ENCODE measurements at places on chromosomes 3 and 15.

- H3K27ac ChIP-seq = no peak overlapping the region
- no peaks in the 10 kb centered on the region for H3K4me1 ChIP-seq
- peaks cover 45% of the 10 kb centered on the region for H3K36me3 ChIP-seq
- H3K4me3 ChIP-seq = no peak overlapping the region
- DNase-seq = no peak
Measured at GRCh38 chr3:124633524-124633923, 96.7 kb upstream of the UMPS start.

- no peak overlapping the region for H3K4me3 ChIP-seq
- H3K4me1 ChIP-seq = peaks cover 3% of the 10 kb centered on the region
- DNase-seq = peak; percentile 46
- no peak overlapping the region for H3K27ac ChIP-seq
- no peaks in the 10 kb centered on the region for H3K36me3 ChIP-seq
Measured at GRCh38 chr3:133938770-133939462, 43.2 kb upstream of the RAB6B start.

DNA sequence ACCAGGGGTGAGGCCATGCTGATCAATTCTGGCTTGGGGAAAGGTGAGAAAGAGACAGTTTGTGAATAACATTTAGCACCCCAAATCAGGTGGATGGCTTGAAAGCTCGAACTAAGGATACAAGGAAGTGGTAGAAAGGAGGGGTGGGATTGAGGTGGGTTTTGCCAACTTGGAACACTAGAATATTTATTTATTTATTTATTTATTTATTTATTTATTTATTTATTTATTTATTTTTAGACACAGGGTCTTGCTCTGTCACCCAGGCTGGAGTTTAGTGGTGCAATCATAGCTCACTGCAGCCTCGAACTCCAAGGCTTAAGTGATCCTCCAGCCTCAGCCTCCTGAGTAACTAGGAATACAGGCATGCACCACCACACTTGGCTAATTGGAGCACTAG, 31.0 kb upstream of the THSD4 start:
- no peak for DNase-seq
- H3K4me3 ChIP-seq = no peak overlapping the region
- no peaks in the 10 kb centered on the region for H3K27me3 ChIP-seq
- H3K4me1 ChIP-seq = peaks cover 37% of the 10 kb centered on the region
- no peaks in the 10 kb centered on the region for H3K36me3 ChIP-seq

DNA sequence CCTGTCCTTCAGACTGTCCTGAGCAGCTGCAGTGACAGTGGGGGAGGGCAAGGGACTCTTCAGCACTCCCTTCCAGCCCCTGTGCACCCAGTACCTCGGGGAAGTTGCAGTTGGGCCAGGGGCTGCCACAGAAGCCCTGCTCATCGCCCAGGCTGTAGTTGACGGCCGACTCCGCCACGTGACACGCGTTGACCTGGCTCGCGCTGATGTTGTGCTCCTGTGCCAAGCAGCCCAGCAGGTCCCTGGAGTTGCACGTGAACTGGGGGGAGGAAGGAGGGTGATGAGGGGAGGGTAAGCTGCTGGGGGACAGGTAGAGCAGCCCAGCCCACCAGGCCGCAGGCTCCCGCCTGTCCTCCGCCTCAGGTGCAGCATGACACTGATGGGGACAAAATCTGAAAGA, 101.2 kb downstream of the SEC22A start:
- H3K27ac ChIP-seq = no peak overlapping the region
- no peaks in the 10 kb centered on the region for H3K4me1 ChIP-seq
- H3K4me3 ChIP-seq = no peak overlapping the region

GRCh38 chr3:169940470-169941181, 26.0 kb upstream of the SEC62 start:
- H3K27ac ChIP-seq = no peak overlapping the region
- H3K27me3 ChIP-seq = no peaks in the 10 kb centered on the region

GRCh38 chr3:155846119-155846518, 8.1 kb downstream of the SLC33A1 start:
- DNase-seq = no peak
- H3K4me1 ChIP-seq = peaks cover 21% of the 10 kb centered on the region
- no peak overlapping the region for H3K27ac ChIP-seq
- no peaks in the 10 kb centered on the region for H3K27me3 ChIP-seq

DNA sequence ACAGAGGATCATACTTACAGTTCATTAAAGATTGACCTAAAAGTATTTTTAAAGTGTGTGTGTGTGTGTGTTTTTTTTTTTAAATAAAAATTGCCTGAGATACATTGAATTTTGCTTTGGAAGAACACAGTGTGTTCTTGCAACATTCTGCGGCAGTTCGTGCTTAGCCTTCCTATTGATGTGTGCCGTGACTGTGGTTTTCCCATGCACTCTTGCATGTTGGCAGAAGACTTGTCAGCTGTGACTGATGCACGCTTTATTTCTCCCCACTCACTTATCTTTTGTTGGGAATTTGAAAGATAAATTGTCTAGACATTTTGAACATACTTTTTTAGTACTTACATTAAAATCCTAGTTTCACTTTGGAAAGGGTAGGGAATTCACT, 136.3 kb upstream of the LRRFIP2 start:
- H3K4me3 ChIP-seq = no peak overlapping the region
- no peak overlapping the region for H3K27ac ChIP-seq
- peaks cover 9% of the 10 kb centered on the region for H3K4me1 ChIP-seq
- H3K36me3 ChIP-seq = no peaks in the 10 kb centered on the region
- DNase-seq = no peak
- H3K27me3 ChIP-seq = no peaks in the 10 kb centered on the region

DNA sequence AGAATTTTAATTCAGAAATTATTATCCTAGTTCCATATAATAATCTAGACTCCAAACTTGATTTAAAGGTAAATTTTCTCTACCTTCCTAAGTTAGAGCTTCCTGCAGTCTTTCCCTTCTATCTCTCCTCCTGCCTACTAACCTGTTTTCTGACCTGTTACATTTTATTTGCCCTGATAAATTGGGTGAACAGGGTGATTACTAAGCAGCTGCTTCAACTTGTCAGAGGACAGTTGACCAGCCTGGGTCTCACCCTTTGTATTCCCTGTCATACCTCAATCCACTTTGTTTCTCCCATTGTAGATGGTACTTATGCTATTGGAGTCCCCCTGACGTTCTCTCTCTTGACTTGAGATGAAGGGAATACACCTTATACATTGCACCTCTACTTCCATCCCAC, 28.4 kb upstream of the MYRIP start:
- H3K4me3 ChIP-seq = no peak overlapping the region
- H3K27ac ChIP-seq = no peak overlapping the region
- DNase-seq = no peak
- no peaks in the 10 kb centered on the region for H3K27me3 ChIP-seq

GRCh38 chr15:65254356-65254755, 32.3 kb downstream of the PARP16 start:
- H3K4me3 ChIP-seq = no peak overlapping the region
- H3K36me3 ChIP-seq = peaks cover 19% of the 10 kb centered on the region
- H3K4me1 ChIP-seq = no peaks in the 10 kb centered on the region
- H3K27me3 ChIP-seq = no peaks in the 10 kb centered on the region
- DNase-seq = no peak

GRCh38 chr3:10228248-10228950, 19.9 kb upstream of the TATDN2 start:
- peaks cover 2% of the 10 kb centered on the region for H3K36me3 ChIP-seq
- H3K4me3 ChIP-seq = no peak overlapping the region
- no peak for DNase-seq

- H3K36me3 ChIP-seq = no peaks in the 10 kb centered on the region
- H3K27me3 ChIP-seq = no peaks in the 10 kb centered on the region
- no peaks in the 10 kb centered on the region for H3K4me1 ChIP-seq
- peak overlapping the region; percentile 61 for H3K4me3 ChIP-seq
- H3K27ac ChIP-seq = no peak overlapping the region
Measured at GRCh38 chr15:29570948-29571791, 251.1 kb downstream of the TJP1 start.

GRCh38 chr3:8520816-8521403, 19.3 kb downstream of the LMCD1 start:
- peaks cover 84% of the 10 kb centered on the region for H3K4me1 ChIP-seq
- H3K27me3 ChIP-seq = no peaks in the 10 kb centered on the region
- no peak for DNase-seq
- H3K27ac ChIP-seq = peak overlapping the region; percentile 68

GRCh38 chr3:97235611-97236315, 421.4 kb downstream of the EPHA6 start:
- DNase-seq = no peak
- H3K27ac ChIP-seq = no peak overlapping the region
- H3K27me3 ChIP-seq = no peaks in the 10 kb centered on the region
- no peaks in the 10 kb centered on the region for H3K4me1 ChIP-seq
- no peaks in the 10 kb centered on the region for H3K36me3 ChIP-seq

DNA sequence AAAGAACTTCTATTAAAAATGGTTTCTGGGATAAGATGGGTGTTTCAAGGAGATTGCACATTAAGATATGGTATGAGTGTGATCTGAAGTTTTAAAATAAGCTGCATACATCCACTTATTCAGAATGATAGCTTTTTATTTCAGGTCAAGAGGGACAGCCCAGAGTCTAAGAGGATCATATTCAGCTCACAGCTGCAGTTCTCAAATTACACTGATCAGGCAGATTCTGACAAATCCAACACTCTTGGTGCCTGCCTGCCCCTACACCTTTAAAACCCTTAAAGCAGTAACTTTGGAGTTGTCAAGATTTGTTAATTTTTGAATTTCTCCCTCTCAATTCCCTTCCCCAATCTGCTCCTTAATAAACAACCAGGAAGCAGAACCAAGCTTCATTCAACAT, 9.1 kb upstream of the TMEM87A start:
- H3K4me3 ChIP-seq = no peak overlapping the region
- H3K4me1 ChIP-seq = no peaks in the 10 kb centered on the region
- peaks cover 54% of the 10 kb centered on the region for H3K36me3 ChIP-seq
- no peak overlapping the region for H3K27ac ChIP-seq
- no peak for DNase-seq

Data from ascending aorta (tissue), 2 donors.